ENCODE measurements at places on chromosomes 12 and 14. TPM values are rescaled to one million over a fixed set of nuclear protein-coding genes. Genes with fewer than 3 reads are reported as not detected.

Gene CYP27B1
- 0.22 TPM for polyA plus RNA-seq

Gene TOMM20L
- not detected for polyA plus RNA-seq

Gene OR6C2
- polyA plus RNA-seq = not detected

Gene TAS2R19
- polyA plus RNA-seq = 0.48 TPM

Gene NID2
- polyA plus RNA-seq = 413 TPM

Gene OR2AP1
- polyA plus RNA-seq = not detected

Gene DEPDC4
- polyA plus RNA-seq = 1.3 TPM

Gene RNASE2
- polyA plus RNA-seq = not detected

Gene SERPINA1
- polyA plus RNA-seq = 1.9 TPM

Gene FAM181A
- not detected for polyA plus RNA-seq

Gene RASSF9
- 0.06 TPM for polyA plus RNA-seq

Gene HOTAIR
- polyA plus RNA-seq = not detected

Gene RPGRIP1
- polyA plus RNA-seq = not detected

Gene TOX4
- 93.7 TPM for polyA plus RNA-seq

Gene A2ML1
- not detected for polyA plus RNA-seq

Gene DDX54
- 32.1 TPM for polyA plus RNA-seq

Gene GYS2
- not detected for polyA plus RNA-seq

Gene CCDC177
- polyA plus RNA-seq = not detected

Gene ART4
- polyA plus RNA-seq = not detected

Gene SLC10A1
- not detected for polyA plus RNA-seq

Gene OR6C70
- not detected for polyA plus RNA-seq

Gene NOVA1
- polyA plus RNA-seq = 4.2 TPM
